ENCODE measurements at places on chromosomes 4 and X.

GRCh38 chr4:2595436-2595835, 59.0 kb downstream of the FAM193A start:
- DNase-seq: no peak

DNA sequence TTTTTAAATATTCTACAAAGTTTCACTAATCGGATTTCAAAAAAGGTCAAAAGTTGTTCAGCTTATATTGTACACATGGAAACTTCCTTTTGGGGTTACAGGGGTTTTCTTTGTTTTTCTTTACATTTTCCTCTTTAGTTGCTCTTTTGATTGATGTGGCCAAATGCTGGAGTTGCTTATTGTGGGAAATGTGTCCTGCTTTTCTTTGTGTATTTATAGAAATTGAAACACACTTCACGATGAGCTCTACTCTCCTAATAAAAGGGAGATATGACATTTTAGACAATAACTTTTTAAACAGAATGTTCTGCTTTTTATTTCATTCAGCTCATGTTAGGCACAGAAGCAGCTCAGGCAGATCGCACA, 50.7 kb upstream of the SPRY1 start:
- DNase-seq: no peak

- DNase-seq: no peak
Observed at GRCh38 chr4:627347-628125, 2.2 kb downstream of the PDE6B start.

DNA sequence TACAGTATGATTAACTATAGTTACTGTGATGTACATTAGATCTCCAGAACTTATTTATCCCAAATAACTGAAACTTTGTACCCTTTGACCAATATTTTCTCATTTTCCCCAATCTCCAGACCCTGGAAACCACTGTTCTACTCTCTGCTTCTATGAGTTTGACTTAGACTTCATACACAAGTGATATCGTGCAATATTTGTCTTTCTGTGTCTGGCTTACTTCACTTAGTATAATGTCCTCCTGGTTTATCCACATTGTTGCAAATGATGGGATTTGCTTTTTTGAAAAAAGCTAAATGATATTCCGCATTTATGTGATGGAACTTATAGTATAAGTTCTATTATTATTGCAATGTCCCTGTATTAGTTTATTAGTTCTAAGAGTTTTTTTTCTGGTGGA, 81.8 kb upstream of the SOD3 start:
- no peak for DNase-seq

- DNase-seq: no peak
Observed at GRCh38 chrX:39367416-39367815, 566.2 kb downstream of the MID1IP1 start.

GRCh38 chr4:148790691-148791090, 348.5 kb upstream of the NR3C2 start:
- DNase-seq: no peak

DNA sequence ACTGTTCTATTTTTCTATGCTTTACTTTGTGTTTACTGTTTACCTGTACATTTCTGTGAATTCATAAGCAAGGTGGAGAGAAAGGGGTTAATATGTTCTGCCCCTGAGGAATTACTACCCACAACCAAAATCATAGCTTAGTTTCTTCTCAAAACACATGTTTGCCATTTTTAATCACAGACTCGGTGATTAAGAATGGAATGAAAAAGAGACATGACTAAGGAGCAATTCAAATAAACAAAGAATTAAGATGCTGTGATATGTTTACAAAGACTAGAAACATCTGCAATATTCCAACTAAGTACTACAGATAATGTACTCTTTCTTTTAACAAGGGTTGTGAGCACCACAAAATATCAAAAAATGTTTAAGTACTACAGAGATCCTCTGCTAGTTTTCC, 11.7 kb upstream of the FAT4 start:
- no peak for DNase-seq

Measured in HFF-Myc (cell line).